Kidney glomerular epithelial cell (primary cell): ENCODE measurements at places on chromosomes 12 and 14.

- DNase-seq, result no peak
Observed at GRCh38 chr12:79764641-79765040, 73.9 kb upstream of the PAWR start.

- DNase-seq, result no peak
Observed at GRCh38 chr14:100436745-100437406, 113.7 kb downstream of the SLC25A47 start.

GRCh38 chr14:77986773-77987172 lies 183.4 kb upstream of the NRXN3 start:
- no peak for DNase-seq

- no peak for DNase-seq
Observed at GRCh38 chr12:88544991-88545980, 35.0 kb downstream of the KITLG start.

DNA sequence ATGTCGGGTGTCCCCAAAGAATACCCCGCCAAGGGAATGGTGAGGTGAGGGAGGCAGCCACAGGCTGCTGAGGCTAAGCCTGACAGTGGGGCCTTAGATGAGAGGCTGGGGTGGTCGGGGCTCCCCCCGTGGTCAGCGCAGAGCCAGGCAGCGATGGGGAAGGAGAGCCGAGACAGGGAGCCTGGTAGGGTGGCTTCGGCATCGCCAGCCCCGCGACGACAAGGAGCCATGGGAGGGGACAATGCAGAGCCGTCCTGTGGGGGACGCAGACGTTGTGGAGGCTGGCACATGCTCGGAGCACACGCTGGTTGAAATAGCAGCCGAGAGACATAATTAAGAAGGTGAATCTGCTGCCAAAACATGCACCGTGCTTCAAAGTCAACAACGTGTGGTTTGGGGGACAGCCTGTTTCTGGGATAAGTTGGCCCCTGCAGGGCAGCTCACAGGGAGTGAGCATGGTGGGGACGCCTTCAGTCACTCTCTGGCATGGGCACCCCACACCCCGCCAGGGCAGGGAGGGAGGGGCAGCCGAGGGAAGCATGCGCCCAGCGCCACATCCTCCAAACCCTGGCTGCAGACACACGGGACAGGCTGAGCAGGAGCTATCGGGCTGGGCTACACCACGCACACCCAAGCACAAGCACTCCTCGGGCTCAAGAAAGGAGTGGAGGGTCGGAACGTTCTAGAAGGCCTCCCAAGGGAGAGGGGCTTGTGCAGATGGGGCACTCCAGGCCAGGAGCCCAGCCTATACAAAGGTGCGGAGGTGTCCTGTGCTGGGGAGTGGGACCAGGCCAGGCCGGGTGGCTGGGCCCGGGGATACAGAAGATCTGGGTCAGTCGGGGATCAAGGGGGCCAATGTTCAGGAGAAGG lies 66.6 kb upstream of the C14orf180 start:
- DNase-seq, result no peak

- no peak for DNase-seq
Observed at GRCh38 chr12:2009623-2010022, 5.4 kb upstream of the DCP1B start.

GRCh38 chr12:122842505-122843405 lies 7.5 kb downstream of the HIP1R start:
- DNase-seq, result peak; percentile 36

DNA sequence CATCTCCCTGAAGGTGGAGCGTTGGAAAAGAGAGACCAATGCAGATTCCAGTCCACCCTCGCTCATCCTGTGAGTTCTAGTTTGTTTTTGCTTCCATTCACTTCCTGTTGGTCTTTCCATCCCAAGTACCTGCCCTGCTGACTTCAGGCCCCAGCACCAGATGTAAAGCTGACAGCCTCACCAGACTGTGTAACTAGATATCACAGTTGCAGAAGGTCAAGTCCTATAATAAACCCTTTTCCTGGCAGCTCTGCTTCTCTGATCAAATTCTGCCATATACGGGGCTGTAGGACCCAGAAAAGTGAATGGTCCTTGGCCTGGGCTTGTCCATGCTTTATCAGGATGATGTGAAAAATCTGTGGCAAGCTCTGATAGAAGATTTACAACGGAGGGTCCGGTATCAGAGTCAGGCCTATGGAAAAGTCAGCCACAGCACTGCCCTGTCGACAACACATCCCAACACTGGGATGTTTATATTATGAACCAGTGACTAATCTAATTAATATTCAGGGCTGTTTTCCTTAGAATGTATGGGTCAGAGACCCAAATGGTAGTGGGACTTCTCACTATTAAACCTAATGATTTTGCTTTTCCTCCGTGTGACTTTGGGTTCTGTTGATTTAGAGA lies 42.1 kb downstream of the CCDC175 start:
- DNase-seq, result no peak

DNA sequence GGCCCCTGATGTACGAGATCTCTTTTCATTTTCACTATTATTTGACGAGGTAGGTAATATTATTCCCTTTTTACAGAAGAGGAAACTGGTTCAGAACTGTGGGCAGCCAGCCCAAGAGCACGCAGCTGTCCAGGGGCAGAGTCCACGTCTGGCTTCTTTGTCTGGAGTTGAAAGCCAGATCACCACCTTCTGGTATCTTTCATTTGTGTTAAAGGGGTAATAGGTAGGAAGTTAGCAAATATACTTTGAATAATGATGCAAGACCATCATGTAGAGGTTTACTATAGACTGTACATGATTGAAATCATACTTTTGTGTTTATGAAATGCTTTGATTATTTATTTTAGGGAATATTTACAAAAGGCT lies 144.1 kb upstream of the AMIGO2 start:
- DNase-seq, result no peak

DNA sequence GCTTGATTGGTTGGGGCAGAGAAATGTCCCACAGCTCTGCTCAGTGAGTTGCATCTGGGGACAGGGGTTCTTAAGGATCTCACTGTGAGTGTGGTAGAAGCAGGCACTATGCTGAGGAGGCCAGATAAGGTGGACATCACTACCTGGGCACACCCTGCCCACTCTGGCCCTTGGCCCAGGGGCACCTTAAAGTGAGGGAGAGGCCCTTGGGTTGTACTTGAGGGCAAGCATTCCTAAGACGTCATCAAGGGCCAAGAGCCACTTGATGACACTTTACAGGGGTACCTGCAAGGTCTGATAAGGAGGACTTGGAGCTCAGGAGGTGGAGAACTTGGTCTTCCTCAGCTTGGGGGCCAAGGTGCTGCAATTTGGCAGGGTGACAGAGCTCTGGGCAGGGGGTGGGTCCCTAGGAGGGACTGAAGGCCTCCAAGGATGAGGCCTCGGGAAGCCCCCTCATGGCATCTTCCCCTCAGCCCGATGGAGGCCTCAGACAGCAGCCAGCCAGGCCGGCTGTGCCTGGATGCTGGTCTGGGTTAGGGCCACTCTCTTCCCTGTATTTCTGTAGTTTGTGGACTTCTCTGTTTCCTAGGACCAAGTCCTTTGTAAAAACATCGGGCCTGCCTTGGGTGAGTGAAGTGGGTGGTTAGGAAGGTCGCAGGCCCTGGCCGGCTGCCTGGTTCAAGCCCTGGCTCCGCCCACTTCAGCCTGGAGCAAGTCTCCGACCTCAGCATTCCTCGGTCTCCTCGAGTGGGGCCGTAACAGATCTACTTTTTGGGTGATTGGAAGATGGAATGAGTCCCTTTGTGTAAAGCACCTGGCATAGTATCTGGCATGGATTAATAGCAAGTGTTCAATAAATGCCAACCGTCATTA lies 24.8 kb downstream of the GPR68 start:
- no peak for DNase-seq

DNA sequence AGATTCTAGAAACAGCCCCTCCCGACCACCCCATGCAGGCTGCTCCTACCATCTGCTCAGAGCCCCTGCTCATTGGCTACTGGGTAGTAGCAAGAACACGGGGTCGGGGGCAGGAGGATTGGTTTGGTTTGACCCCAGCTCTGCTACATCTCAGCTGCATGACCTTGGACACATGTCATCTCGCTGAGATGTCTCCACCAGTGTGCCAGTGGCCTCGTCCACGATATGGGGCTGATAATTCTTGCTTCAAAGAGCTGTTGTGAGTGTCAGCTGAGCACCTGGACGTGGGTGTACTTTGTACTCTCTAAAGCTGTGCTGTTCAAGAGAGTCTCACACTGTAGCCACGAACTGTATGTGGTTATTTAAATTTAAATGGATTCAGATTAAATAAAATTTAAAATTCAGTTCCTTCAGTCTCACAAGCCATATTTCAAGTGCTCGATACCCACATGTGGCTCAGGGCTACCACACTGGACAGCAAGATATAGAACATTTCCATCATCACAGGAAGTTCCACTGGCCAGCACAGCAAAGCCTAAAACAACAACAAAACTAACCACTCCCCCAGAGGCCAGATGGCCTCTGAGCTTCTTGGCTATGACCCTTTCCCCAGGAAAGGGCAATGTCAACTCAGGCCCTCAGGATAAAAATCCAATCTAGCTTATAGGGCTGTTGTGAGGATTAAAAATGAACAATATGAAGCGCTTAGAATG lies 18.6 kb downstream of the LTBP2 start:
- DNase-seq, result no peak

GRCh38 chr14:20611277-20611676 lies 20.1 kb upstream of the RNASE12 start:
- no peak for DNase-seq

- DNase-seq, result peak; percentile 70
Observed at GRCh38 chr12:100955139-100955538, 160.6 kb downstream of the ANO4 start.

GRCh38 chr14:34650786-34651584 lies 21.0 kb upstream of the SNX6 start:
- DNase-seq, result peak; percentile 95

GRCh38 chr14:51285120-51285519 lies 45.1 kb downstream of the TMX1 start:
- DNase-seq, result no peak

DNA sequence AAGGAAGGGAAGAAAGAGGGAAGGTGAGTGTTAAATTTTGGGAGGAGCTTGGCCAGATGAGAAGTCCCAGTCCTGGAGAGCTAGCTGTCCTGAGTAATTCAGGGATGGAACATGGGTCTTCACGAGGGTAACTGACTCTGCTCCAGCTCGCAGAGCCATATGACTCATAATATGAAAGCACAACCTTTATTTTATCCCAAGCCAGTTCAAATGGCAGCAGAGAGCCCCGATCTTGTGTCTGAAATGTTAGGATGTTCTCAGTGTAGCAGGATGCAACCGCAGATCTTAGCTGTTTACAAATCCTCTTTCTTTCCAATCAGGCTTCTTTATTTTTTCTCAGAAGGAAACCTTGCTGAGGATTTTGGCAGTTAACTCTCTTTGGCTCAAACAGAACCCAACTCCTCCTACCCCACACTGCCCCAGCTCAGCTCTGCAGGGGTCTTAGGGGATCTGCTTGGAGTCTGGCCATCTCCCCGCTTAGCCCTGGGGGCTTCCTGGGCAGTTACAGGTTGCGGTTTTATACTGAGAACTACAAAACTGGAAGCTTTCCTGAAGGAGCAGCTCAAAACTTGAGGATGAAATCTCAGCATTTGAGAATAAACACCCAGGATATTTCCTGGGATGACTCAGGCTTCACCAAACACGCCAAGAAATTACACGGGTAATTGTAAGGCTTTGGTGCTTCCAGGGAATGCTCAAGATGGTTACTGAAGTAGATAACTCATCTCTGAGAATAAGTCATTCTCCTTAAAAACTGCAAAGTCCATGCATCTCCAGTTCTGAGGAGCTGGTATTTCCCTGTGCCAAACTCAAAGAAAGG lies 92.5 kb downstream of the VCPKMT start:
- DNase-seq, result peak; percentile 35

DNA sequence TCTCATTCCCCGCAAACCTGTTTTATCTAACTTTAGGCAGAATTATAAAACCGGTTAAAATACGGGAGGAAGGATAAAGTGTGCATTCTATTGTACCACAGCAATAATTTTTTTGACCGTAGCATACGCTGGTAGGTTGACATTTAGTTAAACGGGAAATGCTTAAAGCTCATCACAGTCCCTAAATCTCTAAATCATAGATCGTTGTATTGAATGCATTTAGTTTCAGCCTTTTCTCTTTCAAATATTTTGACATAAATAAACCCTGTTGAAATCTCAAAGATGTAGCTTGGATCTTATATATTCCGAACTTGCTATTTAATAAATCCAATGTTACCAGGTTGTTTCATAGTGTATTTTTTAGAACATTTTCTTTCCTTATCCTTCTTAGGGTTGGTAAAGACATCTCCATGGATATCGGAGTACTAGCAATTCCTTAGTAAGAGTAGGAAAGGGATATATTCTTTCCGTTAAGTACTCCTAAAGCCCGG lies 798 bp downstream of the CLEC2B start:
- DNase-seq, result no peak

DNA sequence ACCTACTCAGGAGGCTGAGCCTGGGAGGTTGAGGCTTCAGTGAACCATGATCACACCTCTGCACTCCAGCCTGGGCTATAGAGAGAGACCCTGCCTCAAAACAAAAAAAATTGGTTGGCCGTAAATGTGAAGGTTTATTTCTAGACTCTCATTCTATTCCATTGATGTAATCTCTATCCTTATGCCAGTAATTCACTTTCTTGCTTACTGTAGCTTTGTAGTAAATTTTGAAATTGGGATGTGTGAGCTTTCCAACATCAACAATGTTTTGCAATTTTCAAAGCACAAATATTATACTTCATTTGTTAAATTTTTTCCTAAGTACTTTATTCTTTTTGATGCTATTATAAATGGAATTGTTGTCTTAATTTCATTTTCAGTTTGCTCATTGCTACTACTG lies 24.6 kb downstream of the LIN52 start:
- DNase-seq, result no peak

DNA sequence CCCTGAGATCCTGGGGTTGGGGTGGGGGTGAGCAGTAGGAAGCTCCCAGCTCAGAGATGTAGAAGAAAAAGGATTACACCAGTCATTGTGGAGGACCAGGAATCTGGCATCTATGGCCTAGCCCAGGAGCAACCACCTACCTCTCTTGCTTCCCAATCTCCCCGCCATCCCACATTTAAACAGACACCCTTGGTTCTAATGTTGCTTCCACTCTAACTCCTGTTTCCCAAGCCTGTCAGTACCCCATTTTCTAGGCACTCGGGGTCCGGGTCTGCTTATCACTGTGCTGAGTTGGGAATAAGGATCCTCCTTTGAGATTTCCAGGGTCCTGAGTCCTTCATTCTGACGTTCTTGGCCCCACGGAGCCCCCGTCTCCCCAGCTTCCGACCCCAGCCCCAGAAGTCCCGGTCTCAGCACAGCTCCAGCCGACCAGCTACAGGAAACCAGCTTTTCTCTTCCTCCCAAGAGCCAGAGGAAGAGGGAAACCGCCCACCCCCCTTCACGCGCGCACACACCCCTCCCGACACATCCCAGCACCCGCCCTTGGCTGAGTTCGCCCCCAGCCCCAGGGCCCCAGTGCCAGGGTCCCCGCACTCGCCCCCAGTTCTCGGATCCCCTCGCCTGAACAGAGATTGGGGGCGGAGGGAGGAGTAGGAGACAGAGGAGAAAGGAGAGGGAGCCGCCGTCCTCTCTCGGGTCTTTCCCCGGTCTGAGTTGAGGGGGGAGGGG lies 1.2 kb downstream of the ITGA5 start:
- no peak for DNase-seq

DNA sequence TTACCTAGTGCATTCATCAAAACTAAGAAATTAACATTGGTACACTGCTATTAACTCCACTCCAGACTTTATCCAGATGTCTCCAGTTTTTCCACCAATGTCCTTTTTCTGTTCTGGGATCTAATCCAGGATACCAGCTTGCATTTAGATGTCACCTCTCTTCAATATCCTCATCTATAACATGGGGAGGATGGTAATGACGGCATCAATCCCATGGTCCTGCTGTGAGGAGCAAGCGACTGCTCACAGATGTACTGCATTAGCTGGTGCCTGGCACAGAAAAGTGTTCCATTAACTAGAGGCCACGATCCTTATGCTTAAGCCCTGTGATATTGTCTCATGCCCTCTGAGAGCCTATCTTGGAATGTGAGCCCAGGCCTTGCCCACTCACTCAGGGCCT lies 53.8 kb downstream of the CALM1 start:
- DNase-seq, result no peak
